ENCODE measurements at places on chromosomes 6 and 20.

DNA sequence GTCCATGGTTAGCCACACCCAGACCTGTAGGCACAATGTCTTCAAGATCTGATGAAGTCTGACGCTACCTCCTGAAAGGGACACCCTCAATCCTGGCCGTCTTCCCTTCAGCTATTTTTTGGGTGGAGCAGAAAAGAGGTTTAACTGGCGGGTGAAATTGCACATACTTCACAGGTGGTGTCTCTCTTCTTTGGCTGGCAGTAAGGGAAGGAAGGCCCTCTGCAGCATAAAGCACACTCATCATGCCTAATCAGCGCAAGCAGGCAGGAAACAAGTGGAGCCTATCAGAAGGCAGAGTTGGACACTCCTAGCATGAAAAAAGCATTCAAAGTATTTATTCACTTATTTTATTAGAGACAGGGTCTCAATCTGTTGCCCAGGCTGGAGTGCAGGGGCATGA, 32.9 kb downstream of the PNLDC1 start:
- no peak for DNase-seq

DNA sequence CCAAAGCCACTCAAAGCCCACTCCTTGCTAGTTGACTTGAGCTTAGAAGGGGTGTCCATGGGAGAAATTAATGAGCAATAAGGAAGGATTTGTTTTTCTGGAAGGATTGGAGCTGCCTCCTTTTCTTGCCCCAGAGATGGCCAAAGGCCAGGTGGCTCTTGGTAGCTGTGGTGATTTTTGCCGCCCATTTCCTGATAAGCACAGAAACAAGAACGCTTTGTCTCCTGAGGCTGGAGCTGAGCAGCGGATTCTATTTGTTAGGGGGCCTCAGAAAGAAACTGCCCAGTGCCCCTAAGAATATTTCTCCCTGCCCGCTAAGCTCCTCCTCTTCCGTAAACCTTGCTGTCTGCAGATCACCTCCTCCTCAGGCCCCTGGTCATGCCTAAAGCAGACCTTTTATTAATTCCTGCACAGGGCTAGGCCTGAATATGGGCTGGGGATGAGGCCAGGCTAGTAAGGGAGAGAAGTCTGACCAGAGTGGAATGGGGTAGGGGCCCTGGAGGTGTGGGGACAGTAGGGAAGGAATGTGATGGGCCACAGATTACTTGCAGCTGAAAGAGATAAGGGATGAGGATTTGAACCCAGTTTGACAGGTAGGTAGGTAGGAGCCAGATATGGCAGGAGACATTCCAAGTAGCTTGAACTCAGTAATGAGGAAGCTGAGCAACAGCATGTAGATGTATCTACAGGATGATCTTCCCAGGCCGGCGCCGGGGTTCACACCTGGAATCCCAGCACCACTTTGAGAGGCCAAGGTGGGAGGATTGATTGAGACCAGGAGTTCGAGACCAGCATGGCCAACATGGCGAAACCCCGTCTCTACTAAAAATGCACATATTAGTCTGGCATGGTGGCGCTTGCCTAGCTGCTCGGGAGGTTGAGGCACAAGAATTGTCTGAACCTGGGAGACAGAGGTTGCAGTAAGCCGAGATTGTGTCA, 71.2 kb upstream of the NAA20 start:
- DNase-seq = no peak

DNA sequence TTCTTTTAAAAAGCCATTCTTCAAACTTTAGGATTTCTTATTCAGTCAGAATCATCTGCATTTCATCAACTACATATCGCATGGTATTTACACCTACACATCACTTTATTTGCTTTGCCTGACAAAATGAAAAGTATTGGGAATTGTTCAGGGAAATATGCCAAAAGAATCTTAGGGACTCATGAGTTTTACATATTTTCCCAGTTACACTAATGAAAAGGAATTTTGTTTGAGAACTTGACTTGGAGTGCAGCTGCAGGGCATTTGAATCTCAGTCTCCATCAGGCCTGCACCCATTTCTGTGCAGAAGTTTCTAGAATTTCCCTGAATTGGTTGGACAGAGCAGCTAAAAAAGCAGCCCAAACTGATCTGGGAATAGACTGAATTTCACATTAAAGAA, 65.3 kb downstream of the MTHFD1L start:
- DNase-seq = no peak

- no peak for DNase-seq
Observed at GRCh38 chr6:114039841-114040240, 68.9 kb upstream of the HDAC2 start.

DNA sequence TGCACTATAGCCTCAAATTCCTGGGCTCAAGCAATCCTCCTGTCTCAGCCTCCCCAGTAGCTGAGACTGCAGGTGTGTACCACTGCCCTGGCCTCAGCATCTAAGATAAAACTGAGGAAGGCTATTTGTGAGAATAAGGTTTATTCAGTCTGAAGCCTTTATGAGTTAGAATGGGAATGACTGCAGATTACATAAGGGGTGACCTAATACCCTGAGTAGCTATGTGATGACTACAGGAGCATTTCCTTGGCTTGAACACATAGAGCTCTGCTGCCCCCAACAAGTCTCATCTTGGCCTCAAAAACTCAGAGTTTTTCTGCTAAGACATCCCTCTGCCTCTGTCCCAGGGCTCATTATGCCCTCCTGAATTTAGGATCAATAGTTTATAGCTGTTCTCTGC, 7.6 kb downstream of the GSS start:
- DNase-seq = no peak

GRCh38 chr6:133340557-133340956, 99.4 kb downstream of the EYA4 start:
- no peak for DNase-seq

GRCh38 chr6:159729598-159730331, 2.5 kb downstream of the WTAP start:
- no peak for DNase-seq

DNA sequence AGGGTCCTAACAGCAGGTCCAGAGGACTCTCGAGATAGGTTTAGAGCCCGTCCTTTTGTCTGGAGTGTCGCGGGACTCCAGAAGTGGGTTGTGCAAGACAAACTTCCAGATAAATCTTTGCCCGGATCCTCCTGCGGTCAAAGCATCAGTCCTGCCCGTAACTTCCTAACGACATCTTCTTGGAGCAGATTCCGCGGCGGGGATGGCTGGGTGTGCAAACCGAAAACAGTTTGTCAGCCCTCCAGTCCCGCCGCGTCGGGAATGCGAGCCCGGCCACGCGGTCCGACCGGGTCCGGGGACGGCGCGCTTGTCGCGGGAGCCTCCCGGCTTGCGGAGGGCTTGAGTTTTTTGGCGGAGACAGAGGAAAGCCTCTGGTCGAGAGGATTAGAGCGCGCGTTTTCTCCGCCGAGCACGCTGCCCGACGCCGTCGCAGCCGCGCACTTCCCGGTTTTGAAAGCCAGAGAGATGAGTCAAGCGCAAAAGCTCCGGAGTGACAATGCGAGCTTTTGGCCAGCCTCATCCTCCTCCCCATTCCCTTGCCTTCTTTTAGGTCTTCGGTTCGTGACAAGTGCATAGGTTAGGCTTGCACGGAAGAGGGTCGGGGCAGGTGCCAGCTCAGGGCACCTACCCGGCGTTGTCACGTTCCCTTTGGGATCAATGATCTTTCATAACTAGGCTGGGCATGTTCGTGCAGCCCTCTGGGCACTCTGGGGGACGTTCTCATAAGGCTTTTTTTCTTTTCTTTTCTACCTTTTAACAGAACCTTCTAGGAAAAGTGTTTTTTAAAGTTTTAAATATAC, 91.3 kb upstream of the PRDM1 start:
- no peak for DNase-seq

DNA sequence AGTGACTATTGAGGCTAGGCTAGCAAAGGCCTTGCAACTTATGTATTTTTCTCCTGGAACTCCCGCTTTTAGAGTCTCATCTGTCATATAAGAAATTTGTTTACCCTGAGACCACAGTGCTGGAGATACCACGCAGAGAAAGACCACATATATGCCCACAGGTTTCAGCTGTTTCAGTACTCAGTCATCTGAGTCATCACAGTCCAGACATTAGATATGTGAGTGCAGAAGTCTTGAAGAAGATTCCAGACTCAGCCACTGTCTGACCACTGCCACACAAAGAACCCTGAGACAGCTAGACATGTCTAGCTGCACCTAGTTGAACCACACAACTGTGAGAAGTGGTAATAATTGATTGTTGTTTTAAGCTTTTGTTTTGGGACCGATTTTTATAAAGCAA, 648.3 kb downstream of the EPM2A start:
- no peak for DNase-seq

DNA sequence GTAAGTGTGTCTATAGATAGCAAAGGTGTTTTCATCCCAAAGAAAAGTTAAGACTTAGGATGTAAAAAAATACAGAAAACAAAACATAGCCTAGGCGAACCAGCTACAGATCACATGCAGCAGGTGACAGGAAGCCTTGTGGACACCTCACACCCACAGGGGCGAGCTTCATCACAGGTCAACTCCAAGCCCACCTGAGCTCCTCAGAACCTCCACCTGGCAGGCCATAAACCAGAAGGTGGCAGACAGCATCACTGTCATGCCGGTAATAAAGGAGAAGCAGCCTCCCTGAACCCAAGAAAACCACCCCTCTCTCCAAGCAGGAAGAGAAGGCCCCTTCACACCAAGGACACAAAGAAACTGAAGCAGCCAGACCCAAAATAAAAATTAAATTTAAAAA, 1.0 kb downstream of the RALGAPA2 start:
- DNase-seq = no peak

GRCh38 chr6:32945108-32945760, 4.4 kb upstream of the HLA-DMB start:
- no peak for DNase-seq

DNA sequence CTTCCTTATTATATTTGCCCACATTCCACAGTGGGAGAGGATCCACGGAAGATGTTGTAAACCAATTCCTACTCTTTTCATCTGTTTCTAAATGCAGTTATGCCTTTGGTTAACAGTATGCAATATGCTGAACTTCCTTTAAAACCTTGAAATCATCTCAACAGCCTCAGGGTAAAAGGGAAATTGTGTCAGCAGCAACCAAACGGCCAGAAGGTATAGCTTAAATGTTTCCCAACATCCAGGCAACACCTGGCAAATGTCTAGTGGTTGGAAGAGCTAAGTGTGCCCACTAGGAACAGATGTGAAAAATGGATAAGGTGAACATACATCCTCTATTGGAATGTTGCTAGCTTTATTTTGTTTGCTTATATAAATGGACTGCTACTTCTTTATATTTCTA, 164.8 kb downstream of the FAXC start:
- no peak for DNase-seq

GRCh38 chr20:40322941-40323340, 366.1 kb downstream of the MAFB start:
- no peak for DNase-seq

GRCh38 chr6:108622641-108623298, 62.1 kb downstream of the FOXO3 start:
- DNase-seq = no peak

DNA sequence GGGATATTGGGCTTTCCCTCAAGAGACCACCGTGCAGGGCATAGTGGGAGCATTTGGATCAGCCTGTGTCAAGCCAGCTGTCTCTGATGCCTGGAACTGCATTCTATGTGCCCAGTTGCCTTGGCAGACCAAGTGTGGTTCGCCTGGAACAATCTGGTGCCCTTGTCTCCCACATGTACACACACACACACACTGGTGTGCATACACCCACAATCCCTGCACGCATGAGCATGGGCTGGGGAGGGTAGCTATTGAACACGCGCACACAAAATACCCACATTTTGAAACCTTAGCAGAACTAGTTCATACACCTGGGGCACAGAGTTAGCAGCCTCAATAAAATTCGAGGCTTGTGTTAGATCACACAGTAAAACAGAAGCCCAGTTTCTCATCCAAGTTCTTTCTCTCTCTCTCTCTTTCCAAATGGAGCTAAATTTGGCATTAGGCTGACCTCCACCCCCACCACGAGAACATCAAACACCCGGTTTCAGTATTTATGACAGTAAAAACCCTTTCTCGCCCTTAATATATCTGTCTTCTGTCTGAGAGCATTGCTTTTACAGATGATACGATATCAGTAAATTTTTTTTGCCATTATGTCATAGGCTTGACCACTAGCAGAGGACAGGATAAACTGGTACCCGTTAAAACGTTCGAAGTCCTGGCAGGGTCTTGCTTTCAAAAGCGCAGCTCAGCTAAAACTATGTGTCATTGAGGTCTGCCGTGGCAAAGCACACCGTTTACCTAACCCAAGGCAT, 18.2 kb upstream of the NFATC2 start:
- no peak for DNase-seq

- DNase-seq = no peak
Observed at GRCh38 chr6:82362144-82362543, 1.5 kb upstream of the TPBG start.

GRCh38 chr20:36153736-36154699, 522 bp upstream of the EPB41L1 start:
- no peak for DNase-seq

DNA sequence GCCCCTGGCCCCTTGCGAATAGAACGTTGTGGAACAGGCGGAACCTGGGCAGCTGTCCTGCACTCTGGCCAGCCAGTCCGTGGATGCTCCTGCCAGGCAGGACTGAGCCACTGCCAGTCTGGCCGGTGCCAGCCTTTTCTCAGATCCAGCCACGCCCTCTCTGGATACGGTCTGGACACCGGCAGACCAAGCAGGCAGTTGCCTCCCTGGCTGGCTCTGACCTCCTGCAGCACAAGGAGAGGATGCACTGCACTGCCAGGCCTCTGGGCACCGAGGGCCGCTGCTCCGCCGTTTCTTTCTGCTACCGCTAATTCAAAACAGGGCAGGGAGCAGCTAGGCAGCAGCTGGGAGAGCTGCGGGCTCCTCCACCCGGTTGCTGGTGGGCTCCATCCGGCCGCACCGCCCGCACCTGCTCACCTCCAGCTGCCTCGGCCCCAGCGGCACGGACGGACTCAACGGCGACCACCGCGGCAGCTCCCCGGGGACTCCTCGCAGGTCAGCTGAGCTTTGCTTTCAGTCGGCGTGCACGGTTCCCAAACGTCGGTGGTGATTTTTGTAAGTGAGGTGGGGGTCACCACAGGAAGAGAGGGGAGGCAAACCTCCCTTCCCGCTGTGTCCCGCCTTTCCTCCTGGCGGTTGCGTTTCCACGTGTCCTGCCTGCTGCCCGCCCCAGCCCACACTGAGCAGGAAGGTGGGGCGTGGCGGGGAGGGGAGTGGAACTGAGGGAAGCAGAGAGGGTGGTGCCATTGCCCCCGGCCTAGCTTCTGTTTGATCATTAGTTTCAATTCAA, 30.3 kb upstream of the AFDN start:
- no peak for DNase-seq

- DNase-seq = no peak
Observed at GRCh38 chr6:72267470-72267869, 354.4 kb upstream of the KCNQ5 start.

DNA sequence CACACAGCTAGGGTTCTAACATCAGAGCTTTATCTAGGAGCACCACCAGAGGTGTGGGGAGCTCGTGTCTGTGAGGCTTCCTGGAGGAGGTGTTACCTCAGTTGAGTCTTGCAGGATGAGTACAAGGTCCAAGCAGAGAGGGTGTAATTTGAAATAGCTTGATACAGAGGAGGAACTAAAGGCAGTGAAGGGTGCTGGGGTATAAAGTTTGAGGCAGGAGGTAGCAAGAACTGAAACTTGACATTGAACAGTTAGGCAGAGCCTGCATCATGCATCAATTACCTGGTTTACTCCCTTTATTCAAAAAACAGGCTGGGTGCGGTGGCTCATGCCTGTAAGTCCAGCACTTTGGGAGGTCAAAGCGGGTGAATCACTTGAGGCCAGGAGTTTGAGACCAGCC, 241.2 kb downstream of the UST start:
- no peak for DNase-seq
